T-helper 1 cell (primary cell): ENCODE measurements at places on chromosomes 13 and 19.

- DNase-seq, result no peak
Observed at GRCh38 chr13:100898431-100898830, 223.8 kb upstream of the TMTC4 start.

DNA sequence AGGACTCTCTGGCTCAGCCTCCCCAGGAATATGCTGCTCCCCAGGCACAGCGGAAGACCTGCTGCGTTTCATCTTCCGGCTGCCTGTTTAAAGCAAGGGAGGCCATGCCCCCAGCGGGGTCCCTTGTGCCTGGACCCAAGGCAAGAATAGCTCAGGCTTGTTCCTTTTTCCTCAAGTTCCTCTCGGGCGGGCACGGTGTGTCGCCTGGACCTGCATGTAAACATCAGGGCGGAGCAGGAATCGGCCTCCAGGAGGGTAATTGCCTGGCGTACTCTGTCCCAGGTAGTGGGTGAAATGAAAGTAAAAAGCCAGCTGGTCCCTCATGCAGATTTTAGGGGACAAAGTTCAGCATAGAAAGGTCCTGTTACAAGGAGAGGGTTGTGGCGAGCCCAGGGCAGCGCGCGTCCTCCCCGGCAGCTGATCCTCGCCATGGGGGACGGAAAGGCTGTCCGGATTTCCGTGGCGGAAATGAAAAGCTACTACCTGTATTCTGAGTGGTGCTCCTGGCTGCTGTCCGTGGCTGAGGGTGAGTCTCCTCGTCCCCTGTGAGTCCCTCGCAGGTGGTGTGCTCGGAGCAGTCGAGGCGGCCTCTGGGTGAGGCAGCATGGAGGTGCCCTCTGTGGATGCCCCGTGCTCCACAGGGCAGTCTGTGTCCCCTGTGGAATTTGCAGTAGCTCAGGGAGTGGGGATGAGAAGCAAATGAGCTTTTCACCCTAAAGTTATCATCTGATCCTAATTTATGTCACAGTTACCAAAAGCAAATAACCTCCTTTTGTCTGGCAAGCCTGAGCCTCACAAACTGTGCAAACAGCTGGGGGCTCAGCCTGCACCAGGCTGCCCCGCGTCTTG is 16.2 kb downstream of the MCF2L start:
- DNase-seq, result no peak

GRCh38 chr13:112812306-112813055 is 122.6 kb downstream of the ATP11A start:
- DNase-seq, result no peak

- no peak for DNase-seq
Observed at GRCh38 chr19:28509079-28509895, 703.7 kb downstream of the UQCRFS1 start.

- DNase-seq, result no peak
Observed at GRCh38 chr13:79225487-79226232, 180.4 kb downstream of the RBM26 start.

DNA sequence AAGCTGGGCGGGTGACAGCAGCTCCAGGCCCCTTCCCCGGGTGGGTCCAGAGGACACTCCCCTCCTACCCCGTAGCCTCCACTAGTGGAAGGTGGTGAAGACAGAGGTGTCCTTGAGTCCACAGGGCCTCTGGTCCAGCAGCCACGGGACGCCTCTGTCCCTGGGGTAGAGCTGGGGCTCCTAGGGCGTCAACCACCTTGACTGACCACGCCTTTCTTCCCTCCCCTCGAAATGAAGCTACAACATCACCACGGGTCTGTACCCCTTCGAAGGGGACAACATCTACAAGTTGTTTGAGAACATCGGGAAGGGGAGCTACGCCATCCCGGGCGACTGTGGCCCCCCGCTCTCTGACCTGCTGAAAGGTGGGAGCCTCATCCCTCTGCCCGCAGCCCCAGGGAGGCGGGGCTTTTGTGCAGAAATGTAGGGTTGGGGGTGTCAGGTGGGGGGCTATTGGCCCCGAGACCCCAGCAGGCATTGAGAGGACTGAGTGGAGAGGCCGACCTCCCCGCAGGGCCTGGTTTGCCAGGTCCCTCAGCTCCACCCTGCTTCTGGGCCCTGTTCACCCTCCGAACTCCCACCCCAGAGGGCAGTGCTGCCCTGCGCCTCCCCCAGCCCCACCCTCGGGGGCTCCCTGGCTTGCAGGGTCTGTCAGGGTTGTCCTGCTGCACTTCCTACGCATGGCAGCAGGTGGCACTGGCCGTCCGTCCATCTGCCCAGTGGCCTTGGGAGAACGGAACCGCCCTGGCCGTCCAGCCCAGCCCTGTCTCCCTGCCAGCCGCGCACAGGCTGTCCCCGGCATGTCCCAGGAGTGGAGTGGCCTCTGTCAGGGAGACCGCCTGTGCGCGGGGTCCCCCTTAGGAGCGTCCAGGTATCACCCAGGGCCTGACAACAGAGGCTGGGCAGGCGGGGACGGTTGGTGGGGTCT is 15.7 kb downstream of the STK11 start:
- DNase-seq, result no peak

DNA sequence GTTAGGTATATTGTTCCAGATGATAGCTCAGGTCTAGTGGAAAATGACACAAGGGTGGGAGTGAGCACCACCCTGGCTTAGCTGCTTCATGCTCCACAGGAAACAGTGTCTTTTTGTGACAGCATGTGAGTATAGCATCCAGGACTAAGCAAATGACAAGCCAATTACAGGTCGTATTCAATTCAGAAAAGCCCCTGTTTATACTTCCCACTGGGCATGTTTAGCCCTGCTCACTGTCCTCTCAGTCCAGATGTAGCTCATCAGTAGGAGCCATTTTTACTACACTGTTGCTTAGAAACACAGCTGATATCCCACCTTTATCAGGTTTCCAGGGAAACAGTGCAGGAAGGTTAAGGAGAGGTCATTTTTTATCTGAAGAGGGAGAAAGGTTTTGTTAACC is 8.0 kb downstream of the ABHD13 start:
- DNase-seq, result no peak

GRCh38 chr19:54168174-54168917 is 4.6 kb downstream of the TMC4 start:
- DNase-seq, result peak; percentile 80

- DNase-seq, result no peak
Observed at GRCh38 chr13:113931841-113932459, 41.9 kb downstream of the C13orf46 start.

DNA sequence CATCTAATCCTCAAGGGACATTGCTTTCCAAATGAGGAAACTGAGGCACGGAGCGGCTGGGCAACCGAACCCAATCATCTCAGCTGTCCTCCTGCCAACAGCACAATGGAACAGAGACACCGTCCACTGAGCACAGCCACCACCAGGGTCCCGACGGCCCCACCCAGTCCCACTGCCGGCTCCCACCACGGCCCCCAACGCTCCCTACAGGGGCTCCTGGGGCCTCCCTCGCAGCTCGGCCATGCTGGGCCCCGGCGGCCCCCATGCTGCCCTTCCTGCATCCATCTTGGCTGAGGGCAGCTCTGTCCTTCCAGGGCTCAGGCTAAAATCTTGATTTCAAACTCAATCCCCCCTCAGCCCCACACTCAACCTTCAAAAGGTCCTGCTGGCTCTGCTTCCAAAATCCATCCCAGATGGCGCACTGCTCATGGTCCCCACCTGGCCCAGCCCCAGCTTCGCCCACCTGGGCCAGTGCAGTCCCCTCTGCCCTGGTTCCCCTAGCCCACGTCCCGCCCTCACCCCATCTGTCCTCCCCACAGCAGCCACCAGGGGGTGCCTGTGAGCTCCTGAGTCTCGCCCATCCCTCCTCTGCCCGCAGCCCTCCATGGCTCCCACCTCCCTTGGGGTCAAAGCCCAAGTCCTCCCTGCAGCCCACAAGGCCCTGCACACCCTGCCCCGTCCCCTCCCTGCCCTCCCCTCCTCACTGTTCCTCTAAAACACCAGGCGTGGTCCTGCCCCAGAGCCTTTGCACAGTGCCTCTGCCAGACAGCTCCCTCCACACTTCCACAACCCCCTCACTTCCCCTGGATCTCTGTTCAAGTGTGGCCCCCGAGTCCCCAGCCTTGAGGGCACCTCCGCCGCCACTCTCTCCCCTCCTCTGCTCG is 7.9 kb downstream of the PIP5K1C start:
- no peak for DNase-seq

GRCh38 chr13:35483761-35484160 is 7.3 kb upstream of the MAB21L1 start:
- no peak for DNase-seq

DNA sequence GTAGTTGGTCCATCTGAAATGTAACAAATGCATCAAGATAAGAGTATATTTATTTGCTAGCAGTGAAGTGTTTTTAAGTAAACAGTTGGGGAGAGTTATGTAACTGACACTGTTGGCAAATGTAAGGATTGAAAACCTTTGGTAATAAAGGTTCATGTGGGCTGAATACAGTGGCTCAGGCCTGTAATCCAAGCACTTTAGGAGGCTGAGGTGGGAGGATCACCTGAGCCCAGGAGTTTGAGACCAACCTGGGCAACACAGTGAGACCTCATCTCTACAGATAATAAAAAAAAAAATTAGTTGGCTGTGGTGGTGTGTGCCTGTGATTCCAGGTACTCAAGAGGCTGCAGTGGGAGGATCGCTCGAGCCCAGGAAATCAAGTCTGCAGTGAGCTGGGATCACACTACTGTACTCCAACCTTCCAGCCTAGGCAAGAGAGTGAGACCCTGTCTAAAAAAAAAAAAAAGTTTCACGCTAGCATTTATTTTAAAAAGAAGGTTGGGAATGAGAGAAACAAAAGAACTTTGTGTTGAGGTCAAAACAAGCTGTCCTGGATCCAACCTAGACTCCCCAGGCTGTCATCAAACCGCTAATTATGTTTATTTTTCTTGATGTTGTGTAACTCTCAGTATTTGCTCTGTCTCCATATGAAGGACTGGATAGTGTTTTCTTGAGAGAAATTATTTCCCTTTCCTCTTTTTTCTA is 20.7 kb downstream of the SETDB2 start:
- DNase-seq, result no peak

DNA sequence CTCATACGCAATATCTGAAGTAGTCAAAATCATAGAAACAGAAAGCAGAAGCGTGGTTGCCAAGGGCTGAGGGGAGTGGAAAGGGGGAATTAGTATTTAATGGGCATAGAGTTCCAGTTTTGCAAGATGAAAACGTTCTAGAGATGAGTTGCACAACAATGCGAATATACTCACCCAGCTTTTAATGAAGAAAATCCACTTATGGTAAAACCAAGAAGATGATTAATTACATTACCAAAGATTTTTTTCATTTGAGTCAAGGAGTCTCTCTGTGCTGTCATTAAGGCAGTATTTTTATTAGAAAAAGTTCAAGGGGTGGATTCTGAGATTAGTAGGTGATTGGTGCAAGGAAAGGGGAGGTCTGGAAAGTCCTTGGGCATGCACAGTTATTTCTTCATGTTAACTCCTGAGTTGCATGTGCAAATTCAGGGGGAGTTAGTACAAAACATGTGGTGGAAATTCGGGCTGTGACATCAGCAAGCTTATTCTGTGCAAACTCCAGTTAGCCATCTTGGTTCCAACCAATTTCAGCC is 6.9 kb upstream of the CBY2 start:
- DNase-seq, result no peak

- no peak for DNase-seq
Observed at GRCh38 chr13:90526711-90527110, 820.8 kb upstream of the MIR17HG start.

GRCh38 chr13:20942938-20943559 is 40.5 kb upstream of the XPO4 start:
- DNase-seq, result no peak

GRCh38 chr13:83008212-83008929 is 873.9 kb downstream of the SLITRK1 start:
- no peak for DNase-seq

GRCh38 chr19:42628411-42629140 is 33.9 kb upstream of the CEACAM8 start:
- no peak for DNase-seq

DNA sequence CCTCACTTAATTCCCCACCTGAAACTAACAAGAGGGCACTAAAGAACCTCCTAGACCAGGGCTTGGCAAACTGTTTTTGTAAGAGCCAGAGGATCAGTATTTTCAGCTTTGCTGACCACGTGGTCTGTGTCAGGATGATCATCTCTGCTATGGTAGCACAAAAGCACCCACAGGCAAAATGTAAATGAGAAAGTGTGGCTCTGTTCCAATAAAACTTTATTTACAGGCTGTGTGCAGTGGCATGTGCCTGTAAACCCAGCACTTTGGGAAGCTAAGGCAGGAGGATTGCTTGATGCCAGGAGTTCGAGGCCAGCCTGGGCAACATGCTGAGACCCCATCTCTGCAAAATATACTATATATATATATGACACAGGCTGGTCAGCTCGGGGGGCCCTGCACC is 31.2 kb downstream of the DNMT1 start:
- no peak for DNase-seq

GRCh38 chr19:51107406-51108065 is 673 bp downstream of the CTU1 start:
- DNase-seq, result no peak

GRCh38 chr13:96899946-96900345 is 94.3 kb downstream of the OXGR1 start:
- DNase-seq, result no peak

DNA sequence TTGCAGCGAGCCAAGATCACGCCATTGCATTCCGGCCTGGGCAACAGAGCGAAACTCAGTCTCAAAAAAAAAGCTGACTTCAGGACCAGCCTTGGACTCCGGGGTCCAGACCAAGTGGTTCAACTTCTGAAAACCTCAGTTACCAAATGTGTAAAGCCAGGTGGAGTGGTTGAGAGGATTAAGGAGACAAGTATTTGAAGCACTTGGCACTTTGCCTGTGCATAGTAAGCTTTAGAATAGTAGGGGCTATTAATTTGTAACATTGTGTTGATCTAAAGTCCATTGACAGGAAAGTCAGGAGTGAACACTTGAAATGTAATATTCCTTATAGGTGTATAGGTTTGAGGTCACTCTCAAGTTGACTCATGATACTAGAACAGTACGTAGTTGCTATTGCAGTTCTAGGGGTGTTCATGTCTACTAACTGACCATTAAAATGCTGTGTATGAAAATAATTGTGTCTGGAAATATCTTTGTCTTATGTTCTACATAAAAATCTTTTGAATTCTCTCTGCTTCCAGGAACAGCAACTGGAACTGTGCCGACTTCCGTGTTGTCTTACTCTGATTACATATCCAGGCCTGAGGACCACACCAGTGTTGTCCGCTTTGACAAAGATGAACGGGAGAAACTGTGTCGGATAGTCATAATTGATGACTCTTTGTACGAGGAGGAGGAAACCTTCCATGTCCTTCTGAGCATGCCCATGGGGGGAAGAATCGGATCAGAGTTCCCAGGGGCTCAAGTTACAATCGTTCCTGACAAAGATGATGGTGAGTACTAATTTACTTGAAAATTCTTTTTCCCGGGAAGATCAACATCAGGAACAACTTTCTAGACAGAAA is 97.4 kb downstream of the FREM2 start:
- no peak for DNase-seq

GRCh38 chr19:38737281-38737865 is 6.9 kb downstream of the CAPN12 start:
- DNase-seq, result no peak

DNA sequence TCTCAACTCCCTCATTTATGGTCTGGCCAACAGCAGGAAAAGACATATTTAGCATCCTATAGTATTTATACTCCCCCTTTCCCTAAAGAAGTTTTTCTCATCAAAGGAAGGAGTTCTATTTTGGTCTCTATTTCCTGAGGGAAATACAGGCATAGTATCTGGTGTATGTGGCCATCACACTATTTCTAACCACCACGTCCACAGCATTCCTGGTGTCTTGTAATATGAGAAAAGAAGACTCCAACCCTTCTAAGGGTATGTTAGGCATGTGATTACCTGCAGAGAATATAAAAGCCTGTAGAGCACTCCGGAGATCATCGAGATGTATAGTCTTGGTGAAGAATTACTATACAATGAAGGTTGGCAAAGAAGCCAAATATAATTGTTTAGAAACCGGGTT is 137.4 kb downstream of the VWA8 start:
- DNase-seq, result no peak
